Foreskin melanocyte (primary cell): ENCODE measurements at places on chromosomes 4 and X.

GRCh38 chrX:74593593-74593992 is 20.8 kb downstream of the RLIM start:
- no peak for DNase-seq

DNA sequence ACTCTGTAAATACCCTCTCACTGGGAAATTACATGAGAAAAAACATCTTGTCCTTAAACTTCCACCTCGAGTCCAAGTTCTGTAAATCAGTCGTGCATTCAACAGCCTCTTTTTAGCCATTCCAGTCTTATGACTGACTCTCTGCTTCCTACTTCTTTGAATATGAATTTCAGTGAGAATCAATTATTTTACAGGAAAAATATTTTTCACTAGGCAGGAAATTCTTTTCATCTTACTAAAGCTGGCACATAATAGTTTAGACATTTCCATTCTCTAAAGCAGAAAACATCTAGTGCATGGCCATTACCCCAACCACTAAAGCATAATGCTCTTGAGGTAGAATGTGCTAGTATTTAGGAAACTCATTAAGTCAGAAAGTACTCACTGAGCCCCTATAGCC is 565.7 kb upstream of the FAT1 start:
- DNase-seq: no peak

GRCh38 chr4:5399790-5400421 is 308.5 kb downstream of the EVC2 start:
- no peak for DNase-seq

DNA sequence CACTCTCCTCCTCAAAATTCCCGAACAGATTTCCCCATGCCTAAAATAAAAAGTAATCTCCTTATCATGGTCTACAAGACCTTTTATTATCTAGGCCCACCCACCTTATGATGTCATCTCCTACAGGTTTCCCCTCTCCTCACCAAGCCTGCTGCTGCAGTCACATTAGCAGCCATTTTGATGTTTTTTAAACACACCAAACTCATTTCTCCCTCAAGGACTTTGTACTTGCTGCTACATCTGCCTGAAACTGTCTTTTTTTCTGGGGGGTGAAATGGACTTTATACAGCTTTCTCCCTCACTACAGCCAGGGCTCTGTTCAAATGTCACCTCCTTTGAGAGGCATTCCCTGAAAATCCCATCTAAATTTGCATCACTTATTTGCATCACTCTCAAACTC is 90.2 kb upstream of the TAB3 start:
- DNase-seq: no peak

DNA sequence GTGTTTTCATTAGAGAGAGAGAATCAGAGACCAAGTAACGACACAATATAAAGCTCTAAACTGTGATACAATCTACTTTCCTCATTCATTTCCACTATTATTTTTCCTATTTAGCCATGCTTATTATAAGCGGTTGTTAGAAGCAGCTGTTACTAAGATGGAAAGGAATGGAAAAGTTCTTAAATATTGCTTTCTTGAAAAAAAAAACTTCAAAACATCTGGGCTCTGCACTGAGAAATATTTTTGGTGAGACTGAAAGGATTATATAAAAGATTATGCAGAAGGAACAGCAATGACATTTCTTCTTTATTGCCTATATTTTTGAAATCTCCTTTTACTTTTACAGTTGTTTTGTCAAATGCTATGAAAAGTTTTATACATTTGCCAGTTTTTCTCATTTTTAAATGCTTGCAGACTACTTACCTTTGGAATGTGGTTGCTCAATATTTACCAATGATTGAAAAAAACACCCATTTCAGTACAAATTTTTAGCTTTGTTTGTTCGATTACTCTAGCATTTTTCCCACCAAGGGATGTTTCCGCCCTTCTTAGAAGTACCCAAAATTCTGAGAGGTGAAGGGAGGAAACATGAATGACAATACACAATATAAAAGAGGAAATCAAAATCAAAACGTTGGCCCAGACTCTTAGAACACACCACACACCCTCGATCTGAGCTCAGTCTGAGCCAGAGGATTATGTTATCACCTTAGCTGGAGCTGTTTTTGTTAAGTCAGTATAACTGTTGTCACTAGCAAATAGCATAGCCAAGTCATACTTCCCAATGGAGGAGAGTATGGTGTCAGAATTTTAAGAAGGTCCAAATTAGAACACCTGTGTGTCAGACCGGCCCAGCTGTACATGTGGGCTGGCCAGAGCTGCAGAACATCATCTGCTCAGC is 18.4 kb downstream of the DKK2 start:
- no peak for DNase-seq

GRCh38 chr4:135357091-135357490 is 1155.5 kb upstream of the PABPC4L start:
- DNase-seq: no peak

GRCh38 chr4:66297703-66298102 is 627.4 kb upstream of the EPHA5 start:
- DNase-seq: no peak

- no peak for DNase-seq
Observed at GRCh38 chrX:18490806-18491555, 65.6 kb downstream of the CDKL5 start.
